ENCODE measurements at places on chromosomes 1 and 21. TPM values are rescaled to one million over a fixed set of nuclear protein-coding genes. Genes with fewer than 3 reads are reported as not detected.

GRCh38 chr21:28240586-28240985 lies 752.1 kb downstream of the LTN1 start:
- no peak for DNase-seq

GRCh38 chr1:238649200-238649599 lies 737.2 kb upstream of the CHRM3 start:
- no peak for DNase-seq

GRCh38 chr1:201966171-201966570 lies 10.9 kb downstream of the TIMM17A start:
- no peak for DNase-seq

GRCh38 chr21:30874526-30874925 lies 6.9 kb downstream of the KRTAP11-1 start:
- DNase-seq = no peak

DNA sequence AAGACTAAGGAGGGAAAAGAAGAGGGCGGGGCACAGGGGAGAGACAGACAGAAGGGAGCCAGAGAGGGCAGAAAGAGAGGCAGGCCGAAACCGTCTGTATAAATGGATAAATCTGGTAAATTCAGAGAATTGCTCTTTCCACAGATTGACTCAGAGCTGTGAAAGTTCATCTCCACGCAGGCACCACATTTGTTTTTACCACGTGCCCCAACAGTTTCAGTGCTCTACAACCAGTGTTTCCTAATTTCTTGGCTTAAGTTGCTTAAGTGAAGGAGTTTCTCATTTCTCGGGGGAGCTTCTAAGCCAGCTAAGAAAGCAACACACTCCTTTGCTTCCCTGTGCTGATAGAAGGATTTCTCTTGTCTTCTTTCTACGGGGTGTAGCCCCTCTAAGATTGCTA lies 87.1 kb downstream of the ENAH start:
- DNase-seq = no peak

The FCER1G gene
- total RNA-seq = 5.1 TPM
